ENCODE measurements at places on chromosomes 1 and 21.

DNA sequence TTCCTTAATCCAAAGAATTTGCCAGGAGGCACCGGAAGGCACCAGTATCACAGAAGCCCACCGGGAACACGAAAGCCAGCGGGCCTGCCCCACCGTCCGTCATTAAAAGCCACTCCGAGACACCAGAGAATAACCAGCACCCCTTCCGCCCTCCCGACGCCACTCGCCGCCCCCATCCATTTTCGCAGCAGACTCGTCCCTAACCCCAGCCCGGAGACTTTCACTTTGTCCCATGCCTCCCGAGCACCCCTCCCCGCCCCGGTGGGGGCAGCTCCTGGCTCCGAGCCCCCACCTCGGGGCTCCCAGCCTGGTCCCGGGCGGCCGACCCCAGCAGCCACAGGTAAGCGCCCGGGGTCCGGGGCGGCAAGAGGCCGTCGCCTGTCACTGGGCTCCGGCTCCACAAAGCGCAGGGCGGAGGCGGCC lies 105.4 kb downstream of the SLC45A1 start:
- DNase-seq = peak; percentile 42

GRCh38 chr21:36155603-36156338 lies 853 bp upstream of the DOP1B start:
- DNase-seq = no peak

GRCh38 chr1:39759436-39759726 lies 11.8 kb downstream of the OXCT2 start:
- no peak for DNase-seq

DNA sequence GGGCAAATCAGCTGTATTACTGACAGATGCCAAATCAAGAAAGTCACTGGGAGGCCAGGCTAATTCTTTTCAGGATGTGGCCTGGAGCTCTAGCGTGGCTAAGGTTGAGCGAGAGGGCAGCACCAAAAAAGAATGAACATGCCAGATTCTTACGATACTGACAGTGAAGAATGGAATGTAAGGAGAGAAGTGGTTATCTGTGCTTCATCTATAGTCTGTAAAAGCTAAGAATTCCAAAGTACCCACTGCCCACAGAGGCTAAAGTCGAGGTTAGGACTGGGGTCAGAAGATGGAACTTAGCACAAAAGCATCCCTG lies 32.7 kb downstream of the TFAP2E start:
- no peak for DNase-seq

GRCh38 chr21:14687268-14687625 lies 141.1 kb upstream of the SAMSN1 start:
- DNase-seq = no peak

DNA sequence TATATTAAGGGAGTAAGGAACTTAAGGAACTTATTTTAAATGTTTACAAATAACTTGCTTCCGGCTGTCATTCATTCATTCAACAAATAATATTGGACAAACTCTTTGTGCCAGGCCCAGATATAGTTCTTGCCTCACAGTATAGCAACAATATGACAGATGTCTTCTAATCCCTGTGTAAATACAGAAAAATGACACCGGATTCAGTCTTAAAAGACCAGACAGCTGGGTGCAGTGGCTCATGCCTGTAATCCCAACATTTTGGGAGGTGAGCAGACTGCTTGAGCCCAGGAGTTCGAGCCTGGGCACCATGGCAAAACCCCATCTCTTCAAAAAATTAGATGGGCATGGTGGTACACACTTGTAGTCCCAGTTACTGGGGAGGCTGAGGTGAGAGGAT lies 23.7 kb downstream of the EIF2B3 start:
- no peak for DNase-seq

- peak; percentile 28 for DNase-seq
Measured at GRCh38 chr1:232620356-232620969, 9.5 kb downstream of the SIPA1L2 start.

DNA sequence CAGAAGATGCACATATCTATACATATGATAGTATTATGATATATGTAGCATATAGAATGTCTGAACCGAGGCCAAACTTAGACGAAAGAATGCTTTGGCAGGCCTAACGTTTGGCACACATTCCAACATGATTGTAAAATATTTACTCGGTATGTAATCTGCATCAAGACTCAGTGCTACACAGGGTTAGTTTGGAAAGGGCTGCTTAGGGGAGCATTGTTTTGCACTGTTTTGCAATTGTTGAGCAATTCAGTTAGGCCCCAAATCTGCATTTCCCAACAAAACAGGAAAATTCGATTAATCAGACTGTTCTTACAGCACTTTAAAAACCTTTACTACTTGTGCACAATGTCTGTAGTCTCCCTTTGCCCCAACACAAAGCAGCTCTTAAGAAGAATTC lies 216.0 kb upstream of the NEGR1 start:
- DNase-seq = no peak

GRCh38 chr1:20666804-20667203 lies 5.6 kb upstream of the DDOST start:
- DNase-seq = peak; percentile 62

DNA sequence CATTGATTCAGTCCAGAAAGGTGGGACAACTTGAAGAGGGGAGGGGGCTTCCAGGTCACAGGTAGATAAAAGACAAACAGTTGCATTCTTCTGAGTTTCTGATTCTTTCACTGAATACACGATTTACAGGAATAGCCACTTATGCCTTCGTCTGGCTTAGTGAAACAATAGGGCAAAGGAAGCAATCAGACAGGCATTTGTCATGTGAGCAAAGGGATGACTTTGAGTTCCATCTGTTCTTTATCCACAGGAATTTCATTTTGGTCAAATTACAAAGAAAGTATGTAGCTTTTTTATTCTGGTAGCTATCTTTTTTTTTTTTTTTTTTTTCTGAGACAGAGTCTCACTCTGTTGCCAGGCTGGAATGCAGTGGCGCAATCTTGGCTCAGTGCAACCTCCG lies 202.5 kb downstream of the TTLL7 start:
- DNase-seq = no peak

GRCh38 chr1:24955161-24955560 lies 25.1 kb upstream of the RUNX3 start:
- DNase-seq = peak; percentile 57

DNA sequence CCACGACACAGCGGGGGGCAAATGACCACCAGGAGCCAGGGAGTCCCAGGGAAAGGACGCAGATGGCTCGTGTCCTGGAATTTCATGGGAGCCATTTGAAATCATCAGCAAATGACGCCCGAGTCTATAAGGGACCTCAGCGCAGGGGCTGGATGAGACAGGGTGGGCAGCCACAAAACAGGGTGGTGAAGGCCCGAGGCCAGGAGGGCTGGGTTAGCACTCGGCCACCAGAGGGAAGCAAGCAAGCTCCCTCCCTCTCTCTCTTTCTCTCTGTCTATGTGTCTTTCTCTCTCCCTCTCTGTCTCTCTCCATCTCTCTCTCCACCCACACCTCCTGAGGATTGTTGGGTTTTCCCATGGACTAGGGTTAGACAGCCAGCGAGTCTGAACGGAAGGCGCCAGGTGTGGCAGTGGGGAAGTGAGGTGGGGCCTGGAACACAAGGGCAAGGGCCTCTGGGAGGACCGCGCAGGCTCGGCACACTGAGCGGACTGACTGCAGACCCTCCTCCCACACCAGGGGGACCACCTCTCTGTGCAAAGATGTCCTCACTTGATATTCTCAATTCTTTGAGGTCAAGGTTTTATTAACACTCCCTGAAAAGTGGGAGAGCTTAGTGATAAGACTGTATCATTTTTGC lies 73.8 kb upstream of the TMPRSS2 start:
- no peak for DNase-seq

DNA sequence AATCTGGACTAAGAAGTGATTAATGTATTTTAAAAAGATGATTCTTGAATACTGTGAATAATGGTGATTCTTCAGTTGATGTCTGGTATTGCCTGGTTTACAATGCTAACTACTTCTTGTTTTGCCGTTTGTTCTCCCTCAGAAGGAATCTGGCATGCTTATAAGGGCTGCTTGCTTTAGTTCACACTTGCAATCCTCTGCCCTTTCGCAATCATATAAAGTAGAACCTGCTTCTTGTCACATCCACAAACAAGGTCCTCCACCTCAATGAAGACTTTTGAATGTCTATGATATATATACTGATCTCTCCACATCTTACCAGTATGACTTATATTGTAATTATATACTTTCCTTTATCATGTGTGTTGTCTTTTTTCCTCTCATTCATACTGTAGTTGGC lies 92.6 kb downstream of the ADGRL4 start:
- DNase-seq = no peak

GRCh38 chr1:56508523-56508983 lies 70.8 kb downstream of the PLPP3 start:
- DNase-seq = peak; percentile 52

GRCh38 chr1:198849093-198849492 lies 210.3 kb downstream of the PTPRC start:
- no peak for DNase-seq

DNA sequence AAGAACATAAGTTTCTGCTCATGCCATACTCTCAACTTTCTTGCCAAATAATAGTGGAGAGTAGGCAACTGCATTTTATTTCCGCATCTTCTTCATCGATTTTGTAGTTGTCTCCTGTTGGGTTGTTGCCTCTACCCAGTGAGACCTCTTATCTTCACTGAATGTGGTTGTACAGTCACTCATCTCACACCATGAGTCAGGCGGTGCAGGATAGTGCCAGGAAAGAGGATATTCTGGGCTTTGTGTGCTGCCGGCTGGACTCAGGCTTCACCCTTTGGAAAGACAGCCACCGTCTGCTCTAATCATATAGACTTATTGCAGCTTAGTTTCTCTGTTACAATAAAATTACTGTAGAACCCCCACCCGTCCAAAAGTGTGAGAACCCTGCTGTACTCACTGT lies 154.3 kb upstream of the USP24 start:
- DNase-seq = no peak

- DNase-seq = no peak
Measured at GRCh38 chr1:46406881-46407608, 12.9 kb downstream of the FAAH start.

DNA sequence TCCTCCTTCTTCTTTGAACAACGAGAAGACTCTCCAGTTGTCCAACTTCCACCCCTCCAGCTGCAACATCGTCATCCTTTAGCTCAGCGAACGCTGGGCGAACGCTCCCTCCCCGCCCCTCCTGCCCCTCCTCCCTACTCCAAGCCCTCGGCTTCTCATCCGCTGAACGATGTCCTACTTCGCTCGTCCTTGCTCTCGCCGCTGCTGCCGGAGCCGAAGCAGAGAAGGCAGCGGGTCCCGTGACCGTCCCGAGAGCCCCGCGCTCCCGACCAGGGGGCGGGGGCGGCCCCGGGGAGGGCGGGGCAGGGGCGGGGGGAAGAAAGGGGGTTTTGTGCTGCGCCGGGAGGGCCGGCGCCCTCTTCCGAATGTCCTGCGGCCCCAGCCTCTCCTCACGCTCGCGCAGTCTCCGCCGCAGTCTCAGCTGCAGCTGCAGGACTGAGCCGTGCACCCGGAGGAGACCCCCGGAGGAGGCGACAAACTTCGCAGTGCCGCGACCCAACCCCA lies at the start of gene BCAN:
Gene BCAN, plus strand, starts transcription at position 357 of the 504 bp plus-strand sequence. CDS start 3,938 bp downstream, outside the sequence.
- no peak for DNase-seq

DNA sequence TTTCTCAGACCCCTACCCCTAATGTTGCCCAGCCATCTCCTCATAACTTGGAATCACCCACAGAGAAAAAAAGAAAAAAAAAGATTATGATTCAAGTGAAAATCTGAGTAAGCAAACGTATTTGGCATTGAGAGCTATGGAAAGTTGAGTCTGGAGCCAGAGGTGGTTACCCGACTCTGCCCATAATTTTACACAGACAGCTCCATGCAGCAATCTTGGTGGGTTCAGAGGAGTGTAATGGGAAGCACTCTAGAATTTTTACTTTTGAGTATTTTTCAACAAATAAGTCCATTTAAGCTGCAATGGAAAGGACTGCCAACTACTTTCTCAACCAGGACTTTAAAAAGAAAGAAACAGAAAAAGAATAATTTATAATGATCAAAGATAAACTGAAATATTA lies 62.7 kb downstream of the ZC3H11B start:
- DNase-seq = no peak

GRCh38 chr1:63691701-63692425 lies 82.0 kb upstream of the ROR1 start:
- peak; percentile 70 for DNase-seq

- no peak for DNase-seq
Measured at GRCh38 chr1:179200586-179200985, 28.9 kb downstream of the ABL2 start.

DNA sequence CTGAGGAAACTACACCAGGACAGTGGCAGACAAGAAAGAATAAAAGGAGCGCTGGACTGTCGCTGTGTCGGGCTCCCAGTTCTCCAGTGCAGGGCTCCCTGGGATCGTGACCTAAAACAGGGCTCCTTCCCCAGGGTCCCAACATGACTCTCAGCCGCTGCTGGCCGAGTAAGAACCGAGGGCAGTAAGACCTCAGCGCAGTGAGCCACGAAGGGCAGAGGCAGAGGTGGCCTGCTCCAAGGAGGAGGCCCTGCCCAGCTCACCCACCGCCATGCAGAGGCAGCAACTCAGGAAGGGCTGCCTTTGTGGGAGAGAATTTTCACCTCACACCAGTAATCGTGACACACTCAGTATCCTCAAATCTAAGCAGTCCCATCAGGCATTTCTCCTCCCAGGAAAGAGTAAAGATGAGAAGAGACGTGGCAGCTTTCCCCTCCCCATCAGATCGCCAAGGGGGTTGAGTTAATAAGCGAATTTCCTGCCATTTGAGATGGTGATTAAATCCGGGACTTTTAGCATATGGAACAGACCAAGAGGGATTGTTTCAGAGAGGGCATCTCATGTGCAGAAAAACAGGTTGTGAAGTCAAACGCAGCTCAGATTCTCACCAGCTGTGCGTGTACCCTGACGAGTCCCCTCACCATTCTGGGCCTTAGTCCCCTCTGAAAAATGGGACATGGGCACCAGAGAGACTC lies 19.8 kb upstream of the ARTN start:
- DNase-seq = no peak

DNA sequence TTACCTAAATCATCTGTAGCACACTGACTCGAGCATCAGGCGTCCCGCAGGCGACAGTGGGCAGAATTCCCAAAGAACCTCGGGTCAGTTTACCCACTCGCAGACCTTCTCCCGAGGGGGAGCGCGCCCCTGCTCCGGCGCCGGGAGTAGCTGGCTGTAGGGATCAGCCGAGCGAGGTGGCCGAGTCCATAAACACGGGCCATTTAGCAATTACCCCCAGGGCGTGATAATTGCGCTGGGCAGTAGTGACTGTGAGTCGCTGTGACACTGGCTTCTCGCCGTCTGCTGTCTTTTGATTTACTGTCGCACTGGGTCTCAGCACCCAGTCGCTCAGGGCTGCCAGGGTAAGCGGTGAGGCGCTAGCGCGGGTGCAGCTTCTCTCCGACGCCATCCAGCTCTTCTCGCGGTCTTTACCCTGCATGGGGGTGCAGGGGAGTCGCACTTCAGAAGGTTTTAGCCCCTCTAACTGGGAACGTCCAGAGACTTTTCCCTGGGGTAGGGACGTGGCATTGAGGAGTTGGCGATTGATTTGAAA lies 16.2 kb downstream of the HLX start:
- no peak for DNase-seq

DNA sequence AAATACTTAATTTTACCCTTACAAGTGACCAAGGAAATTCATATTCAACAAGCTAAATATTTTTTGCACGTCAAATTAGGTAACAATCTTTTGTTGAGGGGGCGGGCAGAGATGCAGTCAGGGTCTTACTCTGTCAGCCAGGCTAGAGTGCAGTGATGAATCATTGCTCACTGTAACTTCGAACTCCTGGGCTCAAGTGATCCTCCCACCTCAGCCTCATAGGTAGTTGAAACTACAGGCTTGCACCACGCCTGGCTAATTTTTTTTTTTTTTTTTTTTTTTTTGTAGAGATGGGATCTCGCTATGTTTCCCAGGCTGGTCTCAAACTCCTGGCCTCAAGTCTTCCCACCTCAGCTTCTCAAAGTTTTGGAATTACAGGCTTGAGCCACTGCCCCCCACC lies 26.5 kb downstream of the PHTF1 start:
- DNase-seq = no peak

- DNase-seq = no peak
Measured at GRCh38 chr1:205030896-205031295, 12.1 kb upstream of the CNTN2 start.

Data from RWPE1 (cell line).